ENCODE measurements at places on chromosomes 6 and 20.

GRCh38 chr6:42963855-42964605 lies 3.5 kb downstream of the GNMT start:
- peaks cover 46% of the 10 kb centered on the region for H3K36me3 ChIP-seq
- no peaks in the 10 kb centered on the region for H3K4me1 ChIP-seq
- no peaks in the 10 kb centered on the region for H3K27me3 ChIP-seq
- no peak overlapping the region for H3K4me3 ChIP-seq

GRCh38 chr6:93282521-93283031 lies 136.8 kb downstream of the EPHA7 start:
- H3K4me3 ChIP-seq = no peak overlapping the region
- H3K27ac ChIP-seq = no peak overlapping the region
- no peaks in the 10 kb centered on the region for H3K27me3 ChIP-seq
- peak; percentile 1 for DNase-seq
- H3K36me3 ChIP-seq = no peaks in the 10 kb centered on the region
- H3K4me1 ChIP-seq = no peaks in the 10 kb centered on the region

DNA sequence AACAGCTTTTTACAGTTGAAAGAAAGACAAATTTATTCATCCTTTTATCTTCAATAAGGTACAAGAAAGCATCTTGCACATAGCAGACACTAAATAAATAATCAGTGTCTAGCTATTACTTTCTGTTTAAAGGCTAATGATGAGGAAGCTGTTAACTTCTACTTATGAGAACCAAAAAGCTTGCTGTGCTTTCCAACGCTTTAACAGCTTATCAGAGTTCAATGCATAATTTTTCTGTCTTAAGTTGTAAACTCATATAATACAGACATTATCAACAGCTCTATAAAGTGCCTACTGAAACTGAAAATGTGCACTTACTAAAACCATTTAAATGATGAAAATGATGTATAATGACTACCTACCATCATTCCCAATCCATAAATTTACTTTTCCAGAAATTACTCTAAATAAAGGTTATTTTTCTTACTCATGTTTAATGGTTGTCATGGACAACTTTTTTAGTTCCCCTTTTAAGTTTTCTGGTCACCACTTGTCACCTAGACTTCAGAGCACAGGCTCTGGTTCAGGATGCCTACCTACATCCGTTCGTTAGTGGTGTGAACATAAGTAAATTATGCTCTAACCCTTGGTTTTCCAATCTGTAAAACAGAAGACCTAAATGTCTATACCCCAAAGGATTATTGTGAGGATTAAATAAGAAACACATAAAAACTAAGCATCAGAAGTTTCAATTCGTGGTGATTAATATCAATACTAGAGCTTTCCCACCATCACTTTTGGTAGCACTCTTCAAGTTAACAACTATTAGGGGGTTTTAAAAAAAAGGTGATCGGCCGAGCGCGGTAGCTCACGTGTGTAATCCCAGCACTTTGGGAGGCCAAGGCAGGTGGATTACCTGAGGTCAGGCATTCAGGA lies 8.0 kb downstream of the PNISR start:
- DNase-seq = no peak
- H3K4me3 ChIP-seq = no peak overlapping the region
- peaks cover 39% of the 10 kb centered on the region for H3K36me3 ChIP-seq
- no peaks in the 10 kb centered on the region for H3K27me3 ChIP-seq
- H3K4me1 ChIP-seq = peaks cover 13% of the 10 kb centered on the region

DNA sequence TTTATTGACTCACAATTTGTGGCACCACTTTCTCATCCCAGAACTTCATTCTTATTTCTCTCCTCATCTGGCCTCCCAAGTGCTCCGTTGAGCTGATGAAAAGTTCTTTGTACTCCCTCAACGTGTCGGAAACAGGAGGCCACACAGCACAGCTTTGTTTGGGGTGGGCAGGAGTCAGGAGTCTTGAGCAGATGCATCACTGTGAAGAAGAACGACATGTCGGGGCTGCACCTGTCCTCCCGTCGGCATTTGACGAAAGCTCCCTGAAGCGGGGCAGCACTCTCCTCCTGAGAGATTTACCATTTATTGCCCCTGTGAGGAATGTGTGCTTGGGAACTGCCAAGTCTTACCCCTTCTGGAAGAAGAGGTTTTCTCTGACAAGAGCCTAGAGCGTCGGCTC lies 28.1 kb downstream of the TAF8 start:
- no peak for DNase-seq
- H3K36me3 ChIP-seq = peaks cover 56% of the 10 kb centered on the region
- no peaks in the 10 kb centered on the region for H3K27me3 ChIP-seq
- H3K4me1 ChIP-seq = no peaks in the 10 kb centered on the region
- H3K4me3 ChIP-seq = no peak overlapping the region

- DNase-seq = no peak
- H3K27ac ChIP-seq = peak overlapping the region; percentile 81
- no peaks in the 10 kb centered on the region for H3K27me3 ChIP-seq
These were observed 623 bp upstream of the MRPS26 start for GRCh38 chr20:3045042-3045815.

GRCh38 chr20:17421493-17421892 lies 109.7 kb downstream of the BFSP1 start:
- no peaks in the 10 kb centered on the region for H3K36me3 ChIP-seq
- H3K27me3 ChIP-seq = no peaks in the 10 kb centered on the region
- H3K4me1 ChIP-seq = no peaks in the 10 kb centered on the region
- H3K27ac ChIP-seq = no peak overlapping the region

DNA sequence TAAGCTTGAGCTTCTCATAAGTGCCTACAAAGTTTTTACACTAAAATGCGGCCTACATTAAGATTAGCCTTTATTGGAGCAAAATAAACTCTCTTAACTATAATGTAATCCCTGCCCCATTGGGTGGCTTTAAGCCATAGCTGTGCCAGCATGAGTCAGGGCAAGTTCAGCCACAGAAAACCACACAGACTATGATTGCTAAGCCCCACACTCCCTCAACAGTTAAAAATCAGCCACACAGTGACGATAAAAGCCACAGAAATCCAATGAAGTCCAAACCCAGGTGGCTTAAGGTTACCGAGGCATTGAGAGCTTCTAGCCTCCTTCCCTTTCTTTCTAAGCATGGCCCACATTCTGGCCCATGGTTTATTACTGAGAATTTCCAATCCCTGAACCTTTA lies 61.6 kb downstream of the GRM1 start:
- no peak overlapping the region for H3K4me3 ChIP-seq
- H3K36me3 ChIP-seq = no peaks in the 10 kb centered on the region
- H3K27me3 ChIP-seq = peaks cover 3% of the 10 kb centered on the region
- no peak overlapping the region for H3K27ac ChIP-seq
